ENCODE measurements at places on chromosomes 11 and 22.

DNA sequence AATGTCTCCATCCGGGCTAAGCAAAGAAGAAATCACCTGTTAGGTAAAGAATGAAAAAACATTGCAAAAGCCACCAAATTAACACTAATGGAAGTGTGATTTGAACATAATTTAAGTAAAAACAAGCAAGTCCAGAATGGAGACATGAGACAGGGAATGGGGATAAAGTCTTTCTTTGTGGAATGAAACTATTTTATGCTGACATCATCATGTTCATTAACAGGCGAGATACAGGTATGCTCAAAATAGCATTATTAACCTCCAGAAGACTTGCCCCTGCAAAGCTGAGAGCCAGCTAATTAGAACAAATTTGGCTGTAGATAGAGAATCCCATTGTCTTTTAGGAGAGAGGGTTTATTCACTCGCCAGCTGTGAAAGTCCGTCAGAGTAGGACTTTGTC is 4.9 kb upstream of the LARGE1 start:
- DNase-seq, result no peak

DNA sequence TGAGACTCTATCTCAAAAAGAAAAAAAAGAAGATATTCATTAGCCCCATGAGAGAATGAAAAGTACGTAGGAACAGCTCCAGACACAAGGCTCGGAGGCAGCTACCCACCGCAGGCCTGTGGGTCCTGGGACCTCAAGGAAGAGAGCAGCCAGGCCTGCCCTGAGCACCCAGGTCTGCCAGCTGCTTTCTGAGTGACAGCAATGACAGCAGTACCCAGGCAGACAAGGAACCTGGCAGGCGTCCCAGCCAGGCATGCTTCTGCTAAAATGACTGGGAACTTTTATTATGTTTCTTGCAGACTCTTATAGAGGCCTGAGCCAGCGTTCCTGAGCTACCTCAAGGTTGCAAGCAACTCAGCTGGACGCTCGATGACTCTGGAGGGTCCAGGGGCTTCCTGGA is 31.6 kb downstream of the CPT1A start:
- DNase-seq, result no peak

DNA sequence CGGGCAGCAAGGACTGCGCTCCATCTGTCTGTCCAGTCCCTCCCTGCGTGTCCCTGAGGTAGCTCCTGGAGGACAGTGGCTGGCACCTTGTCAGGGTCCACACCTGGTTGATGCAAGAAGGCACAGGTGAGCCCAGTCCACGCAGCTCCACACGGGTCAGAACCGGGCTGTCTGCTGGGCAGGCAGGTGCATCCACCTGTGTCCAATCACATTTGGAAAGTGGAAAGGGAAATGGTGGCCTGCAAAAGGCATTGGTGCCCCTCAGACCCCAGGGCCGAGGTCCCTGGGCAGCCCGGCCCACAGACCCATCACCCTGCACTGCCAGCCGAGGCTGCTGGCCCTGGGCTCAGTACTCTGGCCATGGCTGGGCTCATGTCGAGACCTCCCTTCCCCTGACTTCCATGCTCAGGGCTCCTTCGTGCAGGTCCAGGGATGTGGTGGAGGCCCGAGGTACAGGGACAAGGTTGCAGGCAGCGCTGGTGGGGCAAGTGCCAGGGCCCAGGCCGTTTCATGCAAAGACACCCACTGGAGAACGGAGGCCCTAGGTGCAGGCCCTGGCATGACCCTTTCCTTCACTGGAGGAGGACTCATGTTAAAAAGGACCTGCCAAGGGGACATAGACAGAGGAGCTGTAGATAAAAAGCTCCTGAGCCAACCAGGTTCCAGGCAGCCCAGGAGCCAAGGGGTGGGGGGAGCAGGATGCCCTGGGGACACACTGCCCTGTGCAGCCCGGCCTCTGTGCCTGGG is 38.9 kb upstream of the TH start:
- no peak for DNase-seq

DNA sequence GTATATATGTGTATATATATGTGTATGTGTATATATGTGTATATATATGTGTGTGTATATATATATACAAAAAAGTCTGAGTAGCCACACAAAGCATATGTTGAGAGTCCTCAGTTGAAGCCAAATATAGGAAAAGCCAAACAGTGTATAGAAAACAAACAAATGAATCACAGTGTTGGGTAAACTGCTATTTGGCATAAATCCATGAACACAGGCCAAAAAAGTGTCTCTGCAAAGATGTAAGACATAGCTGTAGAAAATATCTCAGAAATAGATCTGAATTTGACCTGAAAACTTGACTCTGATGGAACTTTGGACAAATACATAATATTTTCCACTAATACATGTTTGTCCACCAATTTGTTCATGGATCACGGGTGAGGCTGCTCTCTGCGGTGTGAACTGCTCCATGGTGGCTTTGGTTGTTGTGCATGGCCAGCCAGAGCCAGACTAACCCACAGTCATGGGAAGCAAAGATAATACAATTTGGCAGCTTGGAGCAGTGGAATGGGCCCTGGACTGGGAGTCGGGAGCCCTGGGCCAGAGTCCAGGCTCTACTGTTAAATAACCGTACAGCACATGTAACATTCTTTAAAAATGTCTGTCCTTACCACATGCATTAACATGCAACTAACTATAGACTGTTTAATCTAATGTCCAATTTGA is 76.9 kb upstream of the EED start:
- no peak for DNase-seq

- DNase-seq, result no peak
These were observed 7.5 kb upstream of the CAVIN3 start for GRCh38 chr11:6327806-6328205.

GRCh38 chr11:91261513-91261912 is 963.1 kb upstream of the FAT3 start:
- no peak for DNase-seq

GRCh38 chr11:88695689-88696414 is 358.3 kb upstream of the CTSC start:
- DNase-seq, result no peak

GRCh38 chr11:87260811-87261210 is 223.1 kb downstream of the TMEM135 start:
- DNase-seq, result no peak

GRCh38 chr11:6298605-6299004 is 21.7 kb downstream of the CAVIN3 start:
- no peak for DNase-seq

DNA sequence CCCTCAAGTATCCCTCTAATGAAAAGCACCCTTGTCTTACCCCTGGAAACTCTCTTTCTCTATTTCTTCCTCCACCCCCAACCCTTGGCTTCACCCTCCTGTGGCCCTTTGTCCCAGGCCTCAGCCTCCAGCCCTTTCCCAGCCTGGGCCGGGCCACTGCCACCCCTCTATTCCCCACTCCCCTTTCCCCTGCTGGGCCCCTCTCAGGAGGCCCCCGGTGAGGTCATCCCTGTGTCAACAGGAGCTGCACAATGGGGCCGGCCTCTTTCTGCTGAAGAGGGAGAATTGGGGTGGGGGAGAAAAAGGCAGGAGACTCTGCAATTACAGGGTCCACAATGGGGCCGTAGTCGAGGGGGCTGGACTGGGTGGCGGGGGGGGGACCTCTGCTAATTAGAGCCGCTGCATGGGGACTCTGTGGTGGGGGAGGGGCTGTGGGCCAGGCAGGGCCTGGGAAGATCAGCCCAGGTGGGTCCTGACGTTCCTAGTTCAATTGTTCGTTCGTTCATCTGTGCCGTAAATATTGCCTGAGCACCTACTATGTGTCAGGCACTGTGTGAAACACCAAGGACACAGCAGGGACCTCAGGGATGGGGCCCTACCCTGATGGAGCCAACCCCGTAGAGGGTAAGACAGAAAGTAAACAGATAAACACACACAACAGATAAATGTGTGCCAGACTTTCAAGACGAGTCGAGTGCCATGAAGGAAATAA is 18.5 kb upstream of the MPPED1 start:
- no peak for DNase-seq

DNA sequence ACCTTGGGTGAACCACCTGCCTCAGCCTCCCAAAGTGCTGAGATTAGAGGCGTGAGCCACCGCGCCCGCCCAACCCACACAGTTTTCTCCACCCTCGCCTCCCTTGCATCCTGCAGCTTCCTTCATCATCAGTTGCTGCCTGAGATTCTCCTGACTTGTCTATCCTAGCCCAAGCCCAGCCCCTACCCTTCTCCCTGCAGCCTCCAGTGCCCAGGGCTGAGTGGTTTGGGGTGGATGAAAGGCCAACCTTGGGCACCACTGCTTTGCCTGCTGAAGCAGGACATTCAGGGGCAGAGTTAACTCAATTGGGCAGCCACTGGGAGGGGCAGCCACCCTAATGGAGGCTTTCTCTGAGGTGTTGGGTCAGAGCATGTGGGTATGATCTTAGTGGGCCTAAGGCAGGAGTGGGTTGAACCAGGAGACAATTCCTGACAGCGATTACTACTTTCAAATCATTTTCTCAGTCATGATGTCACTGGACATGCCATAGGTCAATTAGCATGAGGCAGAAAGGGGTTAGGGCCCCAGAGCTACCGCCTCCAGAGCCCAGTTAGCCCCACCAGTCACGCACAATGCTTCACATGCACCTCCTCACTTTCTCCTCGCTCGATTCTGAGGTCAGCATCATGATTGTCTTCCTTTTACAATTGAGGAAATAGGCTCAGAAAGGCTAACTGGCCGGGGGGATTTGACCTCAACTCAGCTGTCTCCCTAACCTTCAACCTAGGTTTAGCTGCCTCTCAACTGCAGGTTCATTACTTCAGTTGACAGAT is 1.0 kb upstream of the FKBP2 start:
- DNase-seq, result no peak

GRCh38 chr11:77203901-77204753 is 76.1 kb downstream of the MYO7A start:
- no peak for DNase-seq

- no peak for DNase-seq
These were observed 21.7 kb downstream of the FAM168A start for GRCh38 chr11:73576185-73576614.

DNA sequence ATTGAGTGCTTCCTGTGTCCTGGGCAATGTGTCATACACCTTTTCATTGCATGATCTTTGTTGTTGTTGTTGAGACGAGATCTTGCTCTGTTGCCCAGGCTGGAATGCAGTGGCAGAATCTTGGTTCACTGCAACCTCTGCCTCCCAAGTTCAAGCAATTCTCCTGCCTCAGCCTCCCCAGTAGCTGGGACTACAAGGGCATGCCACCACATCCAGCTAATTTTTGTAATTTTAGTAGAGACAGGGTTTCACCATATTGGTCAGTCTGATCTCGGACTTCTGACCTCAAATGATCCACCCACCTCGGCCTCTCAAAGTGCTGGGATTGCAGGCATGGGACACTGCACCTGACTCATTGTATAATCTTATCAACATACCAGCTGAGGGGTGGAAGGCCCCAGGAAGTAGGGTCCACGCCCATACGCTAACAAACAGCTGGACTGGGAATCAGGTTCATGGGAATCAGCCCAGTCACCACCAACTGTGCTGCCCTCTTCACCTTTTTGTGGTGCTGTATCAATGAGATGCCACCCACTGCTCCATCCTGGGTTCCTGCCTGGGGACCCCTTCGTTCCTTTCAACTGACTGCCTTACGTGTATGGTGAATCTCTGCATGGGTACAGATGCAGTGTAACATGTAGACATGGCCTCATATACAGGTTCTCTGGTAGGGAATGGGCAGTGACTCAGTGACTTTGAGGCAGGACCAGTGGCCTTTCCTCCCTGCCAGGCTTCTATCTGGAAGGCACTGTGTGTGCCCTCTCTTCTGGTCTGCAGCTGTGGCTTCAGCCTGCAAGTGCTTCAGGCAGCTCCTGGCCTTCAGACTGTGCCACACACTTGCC is 32.5 kb upstream of the YWHAH start:
- no peak for DNase-seq

GRCh38 chr22:31826443-31826842 is 72.6 kb downstream of the DEPDC5 start:
- no peak for DNase-seq

DNA sequence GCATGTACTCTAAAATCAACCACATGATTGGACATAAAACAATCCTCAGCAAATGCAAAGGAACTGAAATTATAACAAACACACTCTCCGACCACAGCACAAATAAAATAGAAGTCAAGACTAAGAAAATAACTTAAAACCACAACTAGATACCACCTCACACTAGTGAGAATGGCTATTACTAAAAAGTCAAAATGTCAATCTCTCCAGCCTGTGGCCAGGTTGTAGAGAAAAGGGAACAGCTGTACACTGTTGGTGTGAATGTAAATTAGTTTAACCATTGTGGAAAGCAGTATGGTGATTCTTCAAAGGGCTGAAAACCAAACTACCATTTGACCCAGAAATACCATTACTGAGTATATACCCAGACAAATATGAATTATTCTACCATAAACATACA is 1025.7 kb upstream of the TENM4 start:
- DNase-seq, result no peak

- no peak for DNase-seq
These were observed 21.6 kb upstream of the C11orf96 start for GRCh38 chr11:43920598-43921419.

DNA sequence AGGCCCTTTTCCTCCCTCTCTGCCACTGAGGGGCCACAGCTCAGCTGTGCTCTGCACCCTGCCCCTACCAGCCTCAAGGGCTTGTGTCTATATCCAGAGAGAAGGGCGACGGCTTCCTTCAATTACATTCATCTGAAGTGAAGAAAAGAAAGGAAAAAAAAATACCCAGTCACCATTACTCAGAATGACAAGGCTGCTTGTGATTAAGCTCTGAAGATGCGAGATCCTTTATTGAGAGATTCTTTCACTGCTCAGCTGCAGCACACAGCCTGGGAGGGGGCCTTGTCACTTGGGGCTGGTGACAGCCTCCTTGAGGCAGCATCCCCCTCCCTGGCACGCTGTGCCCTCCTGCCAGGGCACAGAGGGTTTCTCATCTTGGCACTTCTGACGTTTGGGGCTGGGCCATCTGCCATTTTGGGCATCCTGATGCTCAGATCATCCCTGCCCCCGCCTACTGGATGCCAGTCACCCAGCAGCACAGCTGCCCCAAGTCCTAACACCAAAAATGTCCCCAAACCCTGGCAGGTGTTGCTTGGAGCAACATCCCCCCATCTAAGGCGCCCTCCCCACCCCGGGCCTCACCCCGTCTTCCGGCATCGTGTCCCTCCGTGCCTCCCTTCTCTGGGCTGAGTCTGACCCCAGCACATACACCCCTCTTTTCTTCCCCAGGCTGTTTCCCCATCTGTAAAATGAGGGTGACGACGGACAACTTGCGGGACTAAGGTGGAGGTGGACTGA is 1394.7 kb downstream of the BRD1 start:
- no peak for DNase-seq

DNA sequence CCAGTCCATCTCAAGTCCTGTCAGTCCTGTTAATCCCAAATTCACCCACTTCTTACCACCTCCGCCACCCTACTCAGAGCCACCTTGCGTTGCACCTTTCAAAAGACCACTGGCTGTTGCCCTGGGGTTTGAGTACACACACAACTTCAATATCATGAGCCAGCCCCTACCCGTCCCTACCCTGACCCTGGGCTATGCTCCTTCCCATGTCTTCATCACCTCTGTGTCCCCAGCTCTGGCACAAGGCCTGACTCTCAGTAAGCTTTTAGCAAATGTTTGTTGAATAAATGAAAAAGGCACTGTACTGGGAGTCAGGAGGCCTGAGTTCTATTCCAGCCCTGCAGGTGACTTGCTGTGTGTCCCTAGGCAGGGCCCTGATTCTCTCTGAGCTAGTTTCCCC is 26.5 kb downstream of the OTOG start:
- DNase-seq, result no peak
